ENCODE measurements at places on chromosomes 1 and 21.

- no peak for DNase-seq
Observed at GRCh38 chr1:106406114-106406513, 650.4 kb upstream of the PRMT6 start.

GRCh38 chr1:12536023-12536639 lies 81.9 kb downstream of the DHRS3 start:
- no peak for DNase-seq

- no peak for DNase-seq
Observed at GRCh38 chr1:28518745-28519341, 13.0 kb downstream of the RCC1 start.

- DNase-seq: no peak
Observed at GRCh38 chr1:58922302-58923089, 138.6 kb upstream of the JUN start.

DNA sequence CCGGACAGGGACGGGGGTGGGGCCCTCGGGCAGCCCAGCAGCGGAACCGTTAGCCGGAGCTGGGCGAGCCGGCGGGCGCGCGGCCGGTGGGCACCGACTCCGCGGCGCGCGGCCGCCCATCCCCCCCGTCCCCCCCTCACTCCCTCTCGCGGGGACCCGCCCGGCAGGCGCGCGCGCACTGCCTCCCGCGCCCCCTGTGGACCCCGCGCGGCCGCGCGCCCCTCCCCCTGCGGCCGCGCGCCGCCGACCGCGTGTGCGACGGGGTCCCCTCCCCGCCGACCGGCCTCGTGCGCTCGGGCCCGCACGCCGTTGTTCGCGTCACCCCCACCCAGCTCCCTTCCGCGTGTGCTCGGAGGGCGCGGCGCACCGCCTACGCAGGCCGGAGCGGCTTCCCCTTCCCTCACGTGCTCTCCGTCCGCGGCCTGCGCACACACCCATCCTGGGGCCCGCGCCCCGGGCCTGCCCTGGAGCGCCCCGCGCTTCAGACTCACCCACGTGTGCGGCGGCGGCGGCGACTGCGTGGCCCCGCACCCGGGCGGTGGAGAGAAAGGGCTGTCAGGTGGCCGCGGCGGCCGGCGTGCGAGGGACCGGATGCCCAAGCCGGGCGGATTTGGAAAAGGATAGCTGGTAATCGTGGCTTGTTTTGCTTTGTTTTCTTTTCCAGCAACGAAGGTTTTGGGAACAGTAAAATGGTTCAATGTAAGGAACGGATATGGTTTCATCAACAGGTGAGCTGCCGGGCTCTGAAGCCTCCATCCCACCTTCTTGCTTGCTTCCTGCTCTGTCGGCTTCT lies 717 bp downstream of the YBX1 start:
- DNase-seq: peak; percentile 84

DNA sequence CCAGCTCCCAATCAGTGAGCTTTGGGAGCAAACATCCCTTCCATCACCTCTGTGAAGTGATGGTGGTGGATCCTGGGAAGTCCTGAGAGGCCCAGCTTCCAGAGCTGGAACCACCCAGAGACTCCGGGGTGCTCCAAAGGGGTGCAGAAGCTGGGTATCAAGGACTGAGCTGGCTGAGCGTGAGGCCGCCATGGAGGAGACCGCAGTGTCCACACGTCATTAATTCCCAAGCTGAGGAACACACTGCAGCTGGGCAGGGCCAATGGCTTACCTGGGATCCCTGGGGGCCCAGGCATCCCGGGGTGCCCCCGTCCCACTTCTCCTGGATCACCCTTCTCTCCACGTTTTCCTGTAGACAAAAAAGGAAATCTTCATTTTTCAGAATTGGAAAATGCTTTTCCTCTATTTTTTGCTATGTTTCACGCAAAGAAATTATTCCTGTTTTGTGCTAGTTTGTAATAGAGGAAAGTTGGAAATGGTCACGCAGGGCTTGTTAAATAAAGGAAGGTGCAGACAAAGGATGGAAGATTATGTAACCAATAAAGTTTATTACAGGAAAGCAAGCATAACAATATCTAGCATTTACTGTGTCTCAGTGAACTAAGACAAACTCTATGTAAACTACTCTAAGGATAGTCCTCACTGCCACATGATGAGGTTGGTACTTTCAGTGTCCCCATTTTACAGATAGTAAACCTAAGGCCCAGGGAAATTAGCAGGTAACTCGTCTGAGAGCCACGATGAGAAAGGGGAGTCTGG lies 15.4 kb downstream of the COL9A2 start:
- DNase-seq: no peak

Data from cardiac septum (tissue), 1 donor.